ENCODE measurements at places on chromosomes 4 and X.

DNA sequence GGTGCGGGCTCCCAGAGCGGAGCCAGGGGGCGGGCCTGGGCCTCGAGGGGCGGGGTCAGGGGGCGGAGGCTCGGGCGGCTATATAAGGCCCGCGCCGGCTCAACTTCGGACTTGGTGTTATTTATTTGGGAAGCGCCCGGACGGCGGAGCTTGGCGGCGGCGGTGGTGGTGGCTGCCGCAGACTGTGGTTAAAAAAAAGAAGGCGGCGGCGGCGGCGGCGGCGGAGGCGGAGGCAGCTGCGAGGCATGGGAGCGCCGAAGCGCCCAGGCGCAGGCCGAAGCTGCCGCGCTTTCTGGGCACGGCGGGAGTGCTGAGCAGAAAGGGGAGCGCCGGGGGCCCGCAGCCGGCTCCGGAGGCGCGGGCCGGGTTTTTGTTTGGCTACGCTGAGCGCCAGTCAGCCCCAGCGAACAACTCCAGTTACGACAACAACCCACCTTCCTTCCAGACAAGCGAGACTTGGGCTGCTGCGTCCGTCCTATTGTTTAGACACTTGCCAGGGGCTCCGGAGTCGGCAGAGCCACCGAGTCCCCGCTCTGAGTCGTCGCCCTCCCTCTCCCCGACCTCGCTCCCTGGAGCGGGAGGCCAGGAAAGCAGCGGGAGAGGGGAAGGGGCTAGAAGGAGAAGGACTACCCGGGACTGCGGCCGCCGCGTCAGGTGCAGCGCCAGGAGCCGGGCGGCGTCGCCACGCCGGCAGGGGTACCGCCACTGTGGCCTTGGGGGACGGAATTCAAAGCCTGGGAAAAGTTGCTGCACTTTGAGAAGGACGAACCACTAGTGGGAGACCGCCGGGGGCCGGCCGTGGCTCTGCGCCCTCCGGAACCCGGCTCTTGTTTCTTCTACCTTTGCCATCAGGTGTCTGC is at the start of gene SLIT2:
Gene SLIT2 (plus strand): TSS at position 110 of the 860 bp plus-strand sequence. CDS start 1,911 bp downstream, outside the sequence.
- peak; percentile 57 for DNase-seq

- no peak for DNase-seq
These were observed 183.1 kb upstream of the S100G start for GRCh38 chrX:16466640-16467432.

DNA sequence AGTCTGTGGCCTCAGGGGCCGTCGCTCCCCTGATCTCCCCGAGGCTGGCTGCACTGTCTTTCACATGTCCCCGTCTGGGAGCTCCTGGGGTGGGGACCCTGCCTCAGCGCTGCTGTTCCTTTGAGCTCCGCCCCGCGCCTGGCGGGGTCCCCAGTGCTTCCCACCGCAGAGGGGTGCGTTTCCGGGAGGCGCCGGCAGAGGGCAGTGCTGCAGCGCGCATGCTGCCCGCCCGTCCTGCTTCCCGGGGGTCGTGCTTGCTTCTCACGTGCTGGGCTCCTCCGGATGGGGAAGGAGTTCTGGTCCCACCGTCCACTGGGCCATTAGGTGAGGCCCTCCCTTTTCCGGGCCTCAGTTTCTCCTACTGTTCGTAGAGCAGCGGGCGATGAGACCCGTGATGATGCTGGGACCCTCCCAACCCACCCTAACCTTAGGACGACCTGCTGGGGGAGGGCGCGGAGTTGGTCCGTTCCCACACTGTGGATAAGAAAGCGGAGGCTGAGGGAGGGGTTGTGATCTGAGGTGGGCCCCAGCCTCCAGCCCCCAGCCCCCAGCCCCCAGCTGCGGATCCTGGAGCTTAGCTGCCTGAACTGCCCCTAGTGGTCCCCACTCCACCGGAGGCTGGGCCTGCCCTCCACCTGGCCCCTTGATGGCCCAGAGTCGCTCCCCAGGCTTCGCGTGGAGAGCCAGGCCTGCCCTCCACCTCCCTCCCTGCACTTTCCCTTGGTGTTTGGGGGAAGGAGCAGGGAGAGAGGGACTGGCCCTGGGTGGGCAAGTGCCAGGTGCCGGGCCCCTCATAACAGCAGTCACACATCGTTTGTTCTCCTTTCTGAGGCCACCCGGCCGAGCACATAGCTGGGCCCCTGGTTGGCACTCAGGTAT is 15.3 kb downstream of the CPZ start:
- peak; percentile 17 for DNase-seq

DNA sequence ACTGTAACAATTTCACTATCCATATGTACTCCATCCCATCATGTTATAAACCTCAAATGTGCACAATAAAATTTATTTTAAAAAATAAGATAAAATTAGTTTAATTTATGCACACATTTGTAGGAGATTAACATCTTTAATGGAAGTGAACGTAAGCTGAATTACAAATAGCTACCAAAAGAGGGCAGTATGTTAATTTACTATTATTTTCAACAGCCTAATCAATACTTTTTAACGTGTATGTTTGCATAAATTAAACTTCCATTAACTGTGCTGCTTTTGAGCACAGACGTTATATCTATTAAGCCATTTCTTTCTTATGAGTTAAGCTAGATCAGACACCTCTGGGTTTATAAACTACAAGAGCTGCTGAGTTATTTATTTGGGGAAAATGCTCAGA is 56.5 kb upstream of the PHKA2 start:
- DNase-seq, result no peak

GRCh38 chr4:10161840-10162239 is 45.2 kb upstream of the WDR1 start:
- DNase-seq, result no peak

DNA sequence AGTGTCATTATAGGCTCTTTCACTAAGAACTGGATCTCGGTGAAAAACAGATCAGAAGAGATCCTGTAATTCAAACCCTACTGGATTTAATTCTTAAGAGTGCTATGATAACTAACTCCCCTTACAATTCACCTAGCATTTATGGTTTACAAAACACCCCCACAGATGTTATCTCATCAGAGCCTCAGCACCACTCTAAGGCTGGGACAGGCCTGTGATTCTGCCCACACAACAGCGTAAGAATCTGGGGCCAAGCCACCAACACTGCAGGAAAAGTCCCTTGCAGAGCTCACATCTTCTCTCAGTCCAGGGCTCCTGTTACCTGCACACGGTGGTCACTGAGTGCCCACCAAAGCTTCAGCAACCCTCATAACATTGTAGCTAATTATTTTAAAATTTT is 8.9 kb downstream of the MFAP3L start:
- DNase-seq, result no peak

- no peak for DNase-seq
These were observed 6.0 kb upstream of the TIMP1 start for GRCh38 chrX:47576021-47576898.

- DNase-seq, result no peak
These were observed 386.8 kb downstream of the ANKRD50 start for GRCh38 chr4:124325690-124326089.
